ENCODE measurements at places on chromosomes 6 and 20.

DNA sequence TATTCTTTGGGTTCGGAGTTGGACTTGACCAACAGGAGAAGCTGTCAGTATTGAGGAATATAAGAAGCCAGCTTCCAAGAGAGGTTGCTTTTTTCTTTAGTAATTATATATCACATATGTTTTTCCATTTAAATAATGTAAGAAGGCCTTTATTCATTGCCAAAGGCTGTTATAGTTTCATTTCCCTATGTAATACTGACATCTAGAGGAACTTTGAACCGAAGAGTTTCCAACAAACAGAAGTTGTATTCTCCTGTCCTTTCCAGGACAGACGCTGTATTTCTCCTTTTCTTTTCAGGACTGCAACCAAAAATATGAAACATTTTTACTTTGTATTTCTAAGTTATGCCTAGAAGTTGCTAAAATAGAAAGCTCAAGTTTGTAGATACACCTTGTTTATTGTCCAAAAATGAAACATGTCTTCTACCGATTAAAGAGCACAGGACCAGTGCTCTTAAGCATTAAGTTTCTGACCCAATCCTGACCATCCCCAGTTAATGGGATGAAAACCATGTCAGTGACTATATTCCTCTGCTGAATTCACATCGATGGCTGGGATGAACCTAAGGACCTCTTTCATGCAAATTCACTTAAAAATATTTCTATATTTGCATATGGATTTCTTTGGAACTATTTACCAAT lies 55.1 kb downstream of the MYLK4 start:
- no peak for DNase-seq

DNA sequence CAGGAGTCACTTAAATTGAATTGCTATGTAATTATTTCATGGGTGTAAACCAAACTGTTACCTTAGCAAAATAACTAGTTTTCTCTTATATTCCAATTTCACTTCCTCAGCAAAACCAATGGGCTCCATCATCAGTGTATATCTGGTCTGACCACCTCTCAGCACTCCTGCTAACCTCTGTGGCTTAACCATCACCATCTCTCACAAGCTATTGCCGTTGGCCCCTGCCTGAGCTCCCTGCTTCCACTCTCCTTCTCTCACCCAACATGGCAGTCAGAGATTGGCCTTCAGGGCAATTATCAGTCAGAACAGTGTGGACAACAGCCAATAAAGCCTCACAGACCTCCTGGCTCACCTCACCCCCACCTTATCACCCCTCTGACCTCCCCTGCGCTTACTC lies 124.0 kb downstream of the CARMIL1 start:
- no peak for DNase-seq

GRCh38 chr6:18328540-18328939 lies 58.6 kb upstream of the RNF144B start:
- no peak for DNase-seq

DNA sequence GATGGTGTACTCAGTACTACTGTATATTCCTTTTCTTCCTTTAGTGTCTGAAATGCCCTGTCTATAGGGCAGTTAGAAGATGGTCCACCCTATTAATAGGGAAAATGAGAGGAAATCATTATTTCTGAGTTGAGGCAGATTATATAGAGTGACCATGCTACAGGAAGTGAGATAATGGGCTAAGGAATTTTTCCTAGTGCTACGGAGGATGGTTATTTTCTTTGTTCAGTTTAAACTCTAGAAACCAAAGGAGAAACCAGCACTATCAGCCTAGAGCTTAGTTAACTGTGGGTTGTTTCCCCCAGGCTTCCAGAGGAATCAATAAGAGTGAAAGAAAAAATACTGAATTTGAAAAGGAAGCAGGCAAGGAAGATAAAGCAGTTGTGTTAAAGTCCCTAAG lies 474 bp downstream of the TSBP1 start:
- no peak for DNase-seq

DNA sequence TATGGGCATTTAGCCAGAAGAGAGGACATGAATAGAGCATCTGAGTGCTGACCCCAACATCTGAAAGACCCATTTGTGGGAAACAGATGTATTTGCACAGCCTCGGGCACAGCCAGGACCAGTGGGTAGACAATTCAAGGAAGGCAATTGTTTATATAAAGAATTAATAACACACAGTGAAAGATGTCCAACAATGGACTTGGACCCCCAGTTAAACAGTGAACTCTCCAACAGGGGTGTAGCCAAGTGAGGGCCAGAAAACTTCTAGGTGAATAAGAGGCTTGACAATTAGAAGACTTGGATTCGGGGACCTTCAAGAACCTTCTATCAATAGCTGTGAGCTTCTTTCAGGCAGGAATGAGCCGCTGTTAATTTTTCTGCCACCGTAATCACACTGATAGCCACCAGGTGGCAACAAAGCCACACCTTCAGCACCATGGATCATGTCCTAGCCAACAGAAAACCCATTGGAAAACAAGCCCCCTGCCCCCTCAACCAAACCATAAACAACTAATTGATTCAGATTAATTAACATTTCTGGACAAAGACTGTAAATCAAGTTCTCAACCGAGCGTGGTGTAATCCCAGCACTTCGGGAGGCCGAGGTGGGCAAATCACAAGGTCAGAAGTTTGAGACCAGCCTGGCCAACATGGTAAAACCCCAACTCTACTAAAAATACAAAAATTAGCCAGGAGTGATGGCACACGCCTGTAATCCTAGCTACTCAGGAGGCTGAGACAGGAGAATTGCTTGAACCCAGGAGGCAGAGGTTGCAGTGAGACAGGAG lies 8.8 kb upstream of the SRSF6 start:
- DNase-seq = peak; percentile 36

DNA sequence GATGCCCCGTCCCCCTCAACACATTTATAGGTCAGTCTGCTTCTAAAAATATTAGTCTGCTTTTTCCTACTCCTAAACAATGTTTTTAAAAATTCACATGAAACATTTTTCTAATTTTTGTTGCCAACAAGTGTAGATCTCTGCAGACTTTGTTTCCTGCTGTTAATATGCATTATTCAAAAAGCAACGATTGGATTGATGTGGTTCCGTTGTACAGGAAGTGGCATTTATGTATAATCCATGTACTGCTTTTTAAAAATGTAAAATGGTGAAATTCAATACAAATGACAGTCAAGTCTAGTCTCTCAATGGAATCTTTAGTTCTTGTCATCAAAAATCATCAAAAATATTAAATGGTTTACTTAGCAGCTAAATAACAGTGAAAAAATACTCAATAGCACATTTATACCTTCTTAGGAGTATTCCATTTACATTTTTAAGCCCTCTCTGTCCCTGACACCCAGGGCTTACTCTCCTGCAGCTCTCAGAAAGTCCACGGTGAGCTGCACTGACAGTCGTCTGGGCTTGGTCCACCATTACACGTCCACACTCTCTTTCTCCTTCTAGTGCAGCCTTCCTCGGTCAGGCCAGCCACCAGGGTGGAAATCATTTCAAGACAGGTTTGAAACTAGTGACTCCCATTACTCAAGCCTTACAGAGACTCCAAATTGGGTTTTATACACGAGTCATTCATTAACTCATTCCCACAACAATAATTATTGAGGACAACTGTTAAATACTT lies 211.5 kb downstream of the TMEM200A start:
- no peak for DNase-seq

- DNase-seq = no peak
Observed at GRCh38 chr6:164720-165119, 127.6 kb upstream of the DUSP22 start.

GRCh38 chr20:3404402-3404801 lies 3.1 kb downstream of the DNAAF9 start:
- DNase-seq = no peak

DNA sequence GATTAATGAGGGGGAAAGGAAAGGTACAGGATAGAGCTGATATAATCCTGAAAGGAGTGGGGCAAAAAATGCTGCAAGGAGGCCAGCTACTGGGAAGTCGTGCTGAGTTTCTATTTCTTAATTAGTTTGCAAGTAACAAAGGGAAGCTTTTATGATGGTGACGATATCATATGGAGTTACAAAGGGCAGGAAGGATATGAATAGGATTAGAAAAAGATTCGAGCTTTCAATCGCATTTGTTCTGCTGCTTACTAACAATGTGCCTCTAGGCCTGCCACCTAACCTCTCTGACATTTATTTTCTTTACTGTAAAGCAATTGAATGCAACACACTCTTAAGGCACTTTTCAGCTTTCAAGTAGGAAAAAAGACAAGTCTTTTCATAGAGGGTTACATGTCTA lies 219.2 kb downstream of the CLVS2 start:
- no peak for DNase-seq

GRCh38 chr6:43150051-43150751 lies 20.9 kb upstream of the SRF start:
- DNase-seq = no peak
